ENCODE measurements at places on chromosomes 3 and 15. TPM values are rescaled to one million over a fixed set of nuclear protein-coding genes. Genes with fewer than 3 reads are reported as not detected.

- DNase-seq: no peak
Measured at GRCh38 chr3:10915376-10915775, 77.2 kb upstream of the SLC6A1 start.

DNA sequence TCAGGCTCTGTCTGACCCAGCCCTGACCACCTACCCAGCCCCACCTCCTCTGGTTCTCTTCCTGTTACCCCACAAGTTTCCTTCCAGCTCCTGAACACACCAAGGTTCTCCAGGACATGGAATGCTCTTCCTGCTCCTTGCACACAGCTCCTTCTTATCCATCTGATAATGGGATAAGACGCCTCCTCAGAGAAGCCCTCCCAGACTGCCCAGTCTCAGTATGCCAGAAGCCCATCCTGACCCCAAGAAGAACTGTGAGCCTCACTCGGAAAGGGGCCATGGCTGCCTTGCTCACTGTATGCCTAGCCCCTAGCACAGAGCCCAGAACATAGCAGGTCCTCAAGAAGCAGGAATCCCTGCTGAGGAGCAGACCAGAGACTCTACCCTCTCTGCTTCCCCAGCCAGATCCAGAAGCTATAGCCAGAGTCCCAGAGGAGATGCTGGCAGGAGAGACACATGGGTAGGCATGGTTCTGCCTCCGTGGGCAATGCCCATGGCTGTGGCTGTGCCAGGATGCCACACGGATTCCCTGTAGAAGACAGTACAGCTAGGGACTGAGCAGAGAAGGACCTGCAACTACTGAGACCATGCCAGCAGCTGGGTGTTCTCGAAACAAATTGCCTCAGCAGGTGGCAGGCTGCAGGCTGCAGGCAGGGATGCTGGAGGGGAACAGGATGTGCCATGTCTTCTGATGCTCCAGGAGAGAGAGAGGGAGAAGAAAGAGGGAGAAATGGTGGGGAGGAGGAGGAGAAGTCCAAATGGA lies 74.0 kb upstream of the LINGO1 start:
- DNase-seq: no peak

DNA sequence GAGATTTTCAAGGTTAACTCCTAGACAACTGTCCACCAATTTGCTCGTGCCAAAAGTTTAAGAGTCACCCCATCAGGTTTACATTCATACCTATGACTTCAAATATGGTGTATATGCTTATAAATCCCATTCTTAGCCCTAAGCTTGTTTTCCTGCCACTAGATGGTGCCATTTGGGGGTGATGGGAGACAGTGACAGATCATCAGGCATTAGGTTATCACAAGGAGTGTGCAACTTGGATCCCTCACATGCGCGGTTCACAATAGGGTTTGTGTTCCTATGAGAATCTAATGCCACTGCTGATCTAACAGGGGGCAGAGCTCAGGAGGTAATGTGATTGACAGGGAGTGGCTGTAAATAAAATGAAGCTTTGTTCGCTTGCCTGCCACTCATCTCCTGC lies 182.7 kb downstream of the CNTN6 start:
- peak; percentile 39 for DNase-seq

POPDC2 gene
- 0.06 TPM for total RNA-seq

KY gene
- total RNA-seq: not detected

DNA sequence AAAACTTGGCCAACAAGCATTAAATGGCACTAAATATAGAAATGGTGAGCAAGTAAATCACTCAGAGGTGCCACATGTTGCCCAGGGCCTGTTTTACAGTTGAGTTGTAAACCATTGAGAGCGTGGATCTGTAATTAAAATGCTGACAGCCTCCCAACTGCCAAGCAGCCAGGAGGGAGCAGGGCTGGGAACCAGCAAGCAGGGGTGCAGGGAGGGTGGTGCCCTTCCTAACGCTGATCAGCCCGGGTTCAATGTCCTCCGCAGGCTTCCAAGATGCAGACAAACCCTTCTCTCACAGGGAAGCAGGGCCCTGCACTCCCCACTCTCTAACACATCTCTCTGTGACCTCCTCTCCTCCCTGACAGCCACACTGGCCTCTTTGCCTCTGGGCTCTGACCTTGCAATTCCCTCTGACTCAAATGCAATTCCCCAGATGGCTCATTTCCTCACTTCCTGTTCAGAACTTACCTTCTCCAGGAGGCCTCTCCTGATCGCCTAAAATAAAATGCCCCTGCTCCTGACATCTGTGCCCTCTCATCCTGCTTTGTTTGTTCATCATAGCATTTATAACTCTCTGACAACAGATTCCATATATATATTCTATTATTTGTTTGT lies 40.0 kb downstream of the WNT7A start:
- no peak for DNase-seq

SI gene
- not detected for total RNA-seq

PCOLCE2 gene
- 35.8 TPM for total RNA-seq
